ENCODE measurements at places on chromosomes 3 and 15.

DNA sequence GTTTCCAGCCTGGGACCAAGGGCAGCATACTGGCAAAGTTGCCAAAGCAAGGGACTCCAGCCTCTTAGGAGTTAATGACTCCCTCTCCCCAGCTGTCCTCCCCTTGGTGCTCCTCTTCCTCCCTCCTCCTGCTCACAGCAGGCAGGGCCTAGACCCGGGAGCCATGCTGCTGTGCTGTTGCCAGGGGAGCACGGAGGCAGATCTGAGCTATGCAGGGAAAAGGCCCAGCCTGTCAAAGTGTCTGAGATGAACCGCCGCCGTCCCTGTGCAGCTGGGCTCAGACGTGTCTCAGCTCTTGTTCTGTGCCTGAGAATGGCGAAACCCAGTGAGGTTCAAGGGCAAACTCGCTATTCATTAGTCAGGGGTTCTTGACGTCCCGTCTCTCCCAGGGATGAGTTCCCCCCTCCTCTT, 60.8 kb upstream of the POLG start:
- DNase-seq = no peak

DNA sequence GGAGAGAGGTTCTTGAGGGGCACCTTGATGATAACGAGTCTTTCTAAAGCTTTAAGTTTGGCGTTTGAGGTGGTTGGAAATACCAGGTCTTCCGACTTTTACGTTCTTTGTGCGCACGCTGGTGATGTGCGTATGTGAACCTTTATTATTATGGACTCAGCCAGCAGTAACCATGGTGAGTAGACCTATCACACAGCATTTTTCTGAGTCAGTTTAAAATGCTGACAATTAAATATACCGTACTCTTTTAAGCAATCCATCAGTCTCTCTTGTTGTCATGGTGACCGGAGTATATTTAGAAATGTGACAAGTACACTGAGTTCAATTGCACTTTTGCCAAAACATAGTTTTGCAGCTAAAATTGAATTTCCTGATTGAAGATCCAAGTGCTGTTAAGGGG, 172.2 kb downstream of the LPP start:
- DNase-seq = no peak

- DNase-seq = no peak
Measured at GRCh38 chr3:195020921-195021320, 250.0 kb downstream of the XXYLT1 start.

DNA sequence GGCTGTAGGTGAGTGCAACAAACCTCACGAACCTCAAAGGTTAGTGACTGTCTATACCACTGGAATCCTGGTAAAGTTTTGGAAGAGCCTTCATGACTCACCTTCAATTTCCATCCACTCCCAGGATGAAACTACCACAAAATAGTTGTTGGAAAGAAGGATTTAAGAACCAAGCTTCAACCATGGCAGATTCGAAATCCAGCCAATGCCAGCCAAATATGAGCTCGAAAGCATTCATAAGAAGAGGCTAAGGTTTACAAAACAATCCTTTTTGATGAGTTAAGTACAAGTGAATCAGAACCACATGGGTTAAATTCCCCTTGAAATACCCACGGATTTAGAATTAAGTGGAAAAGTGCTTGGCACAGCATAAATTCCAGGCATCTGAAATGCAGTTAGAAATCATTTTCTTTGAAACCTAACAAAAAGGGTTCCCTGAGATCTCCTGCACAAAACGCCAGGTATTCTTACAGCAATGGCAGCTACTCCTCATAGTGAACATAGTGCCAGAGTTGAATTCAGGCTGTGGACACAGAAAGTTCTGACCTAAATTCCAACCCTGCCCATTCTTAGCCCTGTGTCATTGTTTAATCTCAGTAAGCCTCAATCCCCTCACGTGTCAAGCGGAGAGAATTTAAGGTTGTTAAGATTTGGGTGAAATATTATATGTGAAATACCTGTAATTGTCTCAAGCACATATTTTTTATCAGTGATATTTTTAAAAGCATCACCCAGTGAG, 89.2 kb downstream of the FBN1 start:
- DNase-seq = no peak

DNA sequence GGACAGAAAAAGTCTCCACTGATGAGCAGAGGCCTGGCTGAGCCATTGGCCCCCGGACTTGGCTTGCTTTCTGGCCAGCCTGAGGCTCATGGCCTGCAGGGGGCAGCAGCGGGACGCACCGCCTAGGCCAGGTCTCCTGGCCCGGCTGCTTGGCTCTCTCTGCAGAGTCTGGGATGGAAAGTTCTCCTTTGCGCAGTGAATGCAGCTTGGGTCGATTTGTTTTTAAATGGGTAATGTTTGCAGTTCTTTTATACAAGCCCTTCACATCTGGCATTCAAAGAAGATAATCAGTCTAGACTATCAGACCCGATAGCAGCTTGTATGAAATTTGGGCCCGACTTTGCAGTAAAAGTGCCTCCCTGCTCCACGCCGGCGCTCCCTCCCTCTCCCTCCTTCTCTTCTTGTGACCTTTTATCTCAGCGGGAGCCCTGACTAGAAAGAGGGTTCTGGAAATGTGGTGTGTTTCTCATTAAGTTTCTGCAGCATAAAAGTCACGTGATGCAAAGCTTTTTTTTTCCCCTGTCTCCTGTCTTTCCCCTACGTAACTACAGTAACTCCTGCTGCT, 59.9 kb downstream of the ZNF621 start:
- DNase-seq = peak; percentile 29

GRCh38 chr3:172546628-172547214, 23.5 kb upstream of the TNFSF10 start:
- DNase-seq = no peak

Measured in stimulated activated CD8-positive, alpha-beta memory T cell treated with anti-CD3 and anti-CD28 coated beads, Interleukin-2, amount 100 ng/mL, for 1 hour (primary cell).